ENCODE measurements at places on chromosomes 2 and 18. TPM values are rescaled to one million over a fixed set of nuclear protein-coding genes. Genes with fewer than 3 reads are reported as not detected.

DNA sequence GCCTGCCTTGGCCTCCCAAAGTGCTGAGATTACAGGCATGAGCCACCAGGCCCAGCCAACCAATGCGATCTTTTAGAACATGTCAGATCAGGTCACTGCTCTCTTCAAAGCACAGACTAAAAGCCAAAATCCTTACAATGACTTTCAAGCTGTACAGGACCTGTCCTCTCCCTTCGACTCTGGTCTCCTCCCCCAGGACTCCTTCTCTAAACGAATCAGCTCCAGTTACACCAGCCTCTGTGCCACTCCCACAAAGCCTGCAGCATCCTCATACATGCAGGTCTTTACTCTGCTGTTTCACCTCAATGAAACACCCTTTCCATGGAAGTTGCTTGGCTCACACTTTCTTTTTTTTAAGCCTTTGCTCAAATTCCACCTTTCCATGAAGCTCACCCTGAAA, 436.0 kb downstream of the METTL4 start:
- DNase-seq: no peak

GRCh38 chr2:17101596-17101995, 416.6 kb downstream of the RAD51AP2 start:
- DNase-seq: no peak

Gene GDF7
- not detected for total RNA-seq

Gene EVX2
- not detected for total RNA-seq

DNA sequence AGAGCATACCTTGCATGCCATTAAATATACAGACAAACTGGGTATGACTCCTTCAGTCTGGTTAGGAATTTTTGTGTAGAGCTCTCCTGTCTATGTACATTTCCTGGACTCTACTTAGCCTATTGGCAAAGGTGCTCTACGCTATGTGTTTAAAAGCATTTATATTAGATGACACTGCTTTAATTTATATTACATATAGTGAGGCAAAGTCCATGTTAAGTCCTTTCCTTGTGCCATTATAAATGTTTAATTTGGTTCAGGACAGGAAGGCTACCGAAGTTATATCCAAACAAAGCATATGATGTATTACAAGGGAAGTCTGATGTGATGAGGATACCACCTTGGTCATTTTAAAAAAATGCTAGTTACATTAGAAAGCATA, 117.4 kb upstream of the RAB27B start:
- no peak for DNase-seq

DNA sequence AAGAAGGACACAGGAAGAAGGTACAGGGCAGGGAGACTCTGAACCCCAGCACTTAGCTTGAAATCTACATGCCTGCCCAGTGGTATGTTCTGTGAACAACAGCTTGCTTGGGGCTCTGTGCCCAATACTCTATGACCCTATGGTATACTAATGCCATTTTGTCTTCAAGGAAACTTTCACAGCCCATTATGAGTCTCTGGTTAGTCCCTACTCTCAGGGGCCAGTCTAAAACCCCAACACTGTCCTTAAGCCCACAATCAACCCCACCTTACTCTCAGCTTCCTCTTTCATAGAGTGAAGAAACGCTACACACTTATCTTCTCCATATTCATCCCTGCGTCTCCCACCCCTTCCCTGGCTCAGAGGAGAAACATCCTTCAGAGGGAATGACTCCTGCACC, 16.0 kb downstream of the NEB start:
- no peak for DNase-seq
